ENCODE measurements at places on chromosomes 11 and 22.

GRCh38 chr22:32854351-32854804 is 52.9 kb downstream of the TIMP3 start:
- DNase-seq: no peak

- no peak for DNase-seq
These were observed 2.2 kb upstream of the RANBP1 start for GRCh38 chr22:20113551-20114310.

GRCh38 chr11:63906585-63906984 is 10.4 kb downstream of the RCOR2 start:
- no peak for DNase-seq

DNA sequence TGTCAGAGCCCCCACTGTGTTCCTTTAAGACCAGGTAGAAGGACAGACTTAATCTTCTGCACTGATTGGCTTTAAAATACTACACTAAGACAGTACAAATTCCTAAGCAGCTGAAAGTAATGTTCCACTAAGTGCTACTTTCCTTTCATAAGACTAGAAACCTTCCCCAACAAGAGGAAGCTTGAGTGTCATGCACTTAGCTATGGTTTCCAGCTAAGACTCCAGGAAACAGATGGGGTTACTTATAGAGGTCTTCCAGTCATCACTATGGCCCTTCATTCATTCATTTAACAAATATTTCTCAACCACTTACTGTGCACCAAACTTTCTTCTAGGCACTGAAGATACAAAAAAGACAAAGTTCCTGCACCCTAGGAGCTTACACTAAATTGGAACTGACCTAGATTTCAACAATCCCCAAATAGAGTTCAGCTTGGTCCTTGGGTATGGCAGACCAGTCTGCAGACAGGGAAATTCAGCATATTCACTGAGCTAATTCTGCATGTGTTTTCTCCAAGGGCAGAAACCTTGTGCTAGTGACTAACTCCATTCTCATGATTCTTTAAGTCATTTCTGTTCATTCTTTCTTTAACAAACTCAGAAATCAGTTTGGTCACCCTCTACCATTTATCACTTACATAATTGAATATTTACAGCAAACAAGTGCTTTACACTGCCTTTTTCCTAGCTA is 178.4 kb upstream of the MTNR1B start:
- no peak for DNase-seq

GRCh38 chr11:70778883-70779282 is 380.6 kb downstream of the CTTN start:
- DNase-seq: no peak

DNA sequence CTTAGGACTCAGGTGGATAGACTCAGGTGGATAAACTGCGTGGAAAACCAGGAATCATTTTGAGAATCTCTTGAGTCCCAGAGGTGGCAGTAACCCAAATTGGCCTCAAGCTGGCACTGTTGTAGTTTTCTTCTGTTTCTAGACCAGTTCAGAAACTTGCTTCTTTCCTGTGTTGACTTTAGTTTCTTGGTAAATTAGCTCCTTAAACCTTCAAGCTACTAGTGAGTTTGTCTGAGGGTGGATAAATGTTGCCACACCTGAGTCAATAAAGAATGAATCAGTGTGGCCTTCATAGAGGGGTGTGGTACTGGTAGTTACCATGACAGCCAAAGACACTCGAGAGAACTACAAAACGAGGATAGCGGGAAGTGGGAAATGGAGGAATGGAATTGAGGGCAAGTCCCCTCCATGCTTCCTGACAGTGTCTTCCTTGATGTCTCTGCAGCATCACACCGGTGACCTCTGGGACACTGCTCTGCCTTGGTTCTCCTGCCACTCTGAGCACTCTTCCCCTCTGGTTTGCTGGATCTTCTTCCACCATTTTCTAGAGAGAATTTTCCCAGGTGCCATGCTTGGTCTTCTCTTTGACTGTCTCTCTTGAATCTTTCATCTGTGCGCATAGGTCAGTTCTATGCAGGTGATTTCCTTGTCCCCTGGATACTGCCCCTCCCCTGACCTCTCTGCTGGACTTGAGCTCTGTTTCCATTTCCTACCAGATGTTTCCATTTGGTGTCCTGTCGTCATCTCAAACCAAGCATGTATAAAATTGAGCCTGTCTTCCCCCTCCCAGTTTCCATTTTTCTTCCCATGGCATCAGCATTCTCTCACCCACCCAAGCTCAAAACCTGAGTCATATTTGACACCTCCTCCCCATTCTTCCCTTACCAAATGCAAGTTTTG is 7.2 kb downstream of the POLD4 start:
- DNase-seq: no peak

DNA sequence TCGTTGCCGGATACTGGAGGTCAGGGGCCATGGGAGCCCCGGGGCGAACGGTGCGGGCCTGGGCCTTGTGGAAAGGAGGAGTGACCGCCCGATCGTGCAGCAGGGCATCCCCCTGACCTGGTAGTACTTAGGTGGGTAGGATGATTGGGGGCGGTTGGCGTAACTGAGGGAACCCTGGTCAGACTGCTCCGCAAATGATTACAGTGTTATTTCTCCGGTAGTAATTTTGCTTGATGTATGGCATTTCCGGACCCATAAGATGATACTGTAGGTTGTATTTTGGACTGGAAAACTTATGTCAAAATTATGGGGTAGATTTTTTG is 762 bp downstream of the MTMR3 start:
- DNase-seq: no peak

DNA sequence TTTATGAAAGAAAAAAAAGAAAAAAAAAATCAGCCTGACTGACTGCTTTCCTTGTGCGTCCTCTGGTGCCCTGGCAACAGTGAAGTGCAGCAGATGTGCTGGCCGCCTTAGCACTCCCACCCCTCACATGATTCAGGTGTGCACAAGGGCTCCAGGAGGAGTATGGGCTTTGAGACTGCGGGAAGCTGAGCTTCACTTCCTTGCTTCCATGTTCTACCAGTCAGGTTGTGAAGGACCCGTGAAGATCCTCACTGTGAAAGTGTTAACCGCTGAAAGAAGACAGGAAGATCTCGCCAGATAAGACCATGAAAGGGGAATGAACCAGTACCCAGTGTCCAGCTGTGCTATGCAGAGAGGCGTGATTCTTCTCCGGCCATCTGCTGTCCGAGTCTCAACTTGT is 48.2 kb downstream of the HIRA start:
- no peak for DNase-seq

- DNase-seq: no peak
These were observed 101.6 kb downstream of the SWAP70 start for GRCh38 chr11:9765320-9766101.

- DNase-seq: no peak
These were observed 15.1 kb upstream of the LGR4 start for GRCh38 chr11:27487706-27488105.

DNA sequence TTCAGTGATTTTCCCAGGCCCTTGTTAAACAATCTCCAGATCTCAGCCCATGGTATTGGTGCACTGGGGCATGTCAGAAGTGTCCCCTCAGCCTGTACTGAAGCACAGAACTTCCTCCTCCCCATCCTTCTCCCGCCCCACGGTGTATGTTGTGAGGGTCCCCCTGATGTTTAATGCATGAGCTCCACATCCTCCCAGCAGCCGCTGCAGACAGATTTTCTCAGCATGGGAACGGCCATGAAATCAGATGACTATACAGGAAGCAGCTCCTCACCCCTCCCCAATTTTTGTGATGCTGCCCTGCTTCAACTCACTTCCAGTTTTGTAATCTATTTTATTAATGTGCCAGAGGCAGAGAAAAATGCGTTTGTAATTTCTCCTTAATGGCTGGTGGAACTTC is 406.0 kb downstream of the MIAT start:
- DNase-seq: no peak

- DNase-seq: no peak
These were observed 97.9 kb upstream of the RTL6 start for GRCh38 chr22:44595841-44596341.

- DNase-seq: no peak
These were observed 41.9 kb downstream of the LRP5 start for GRCh38 chr11:68354148-68354872.

GRCh38 chr11:116515664-116516184 is 257.1 kb downstream of the BUD13 start:
- DNase-seq: no peak

DNA sequence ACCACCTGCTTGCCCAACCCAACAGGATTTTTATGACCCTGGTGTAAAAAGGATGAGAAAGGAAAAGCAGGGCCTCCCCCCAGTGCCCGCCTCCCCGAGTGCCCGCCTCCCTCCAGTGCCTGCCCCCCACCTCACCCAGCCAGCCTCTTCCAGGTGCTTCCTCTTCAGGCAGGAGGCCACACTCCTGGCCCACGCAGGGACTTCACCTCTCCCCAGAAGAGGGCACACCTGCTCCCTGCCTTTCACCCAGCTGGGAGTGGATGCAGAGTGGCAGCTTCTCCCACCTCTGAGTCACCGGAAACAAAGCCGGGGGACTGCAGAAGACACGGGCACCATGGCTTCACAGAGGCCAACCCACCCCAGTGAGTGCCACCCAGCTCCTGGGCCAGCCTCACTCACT is 16.1 kb downstream of the CPT1A start:
- DNase-seq: no peak

DNA sequence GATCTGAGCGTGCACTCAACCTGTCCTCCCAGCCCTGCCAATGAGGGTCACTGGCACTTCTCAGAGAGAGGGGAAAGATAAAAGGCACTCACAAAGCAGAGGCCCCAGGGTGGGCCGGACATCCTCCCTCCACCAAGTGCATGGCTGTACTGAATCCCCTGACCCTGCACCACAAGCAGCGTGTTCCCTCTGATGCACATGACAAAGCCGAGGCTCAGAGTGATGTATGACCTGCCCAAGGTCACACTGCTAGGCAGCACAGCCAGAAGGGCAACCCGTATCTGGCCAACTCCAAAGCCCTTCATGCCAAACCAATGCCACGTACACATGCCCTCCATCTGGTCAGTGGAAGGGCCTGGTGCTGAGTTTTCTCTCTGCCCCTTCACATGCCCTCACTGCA is 22.1 kb downstream of the SPATA19 start:
- DNase-seq: no peak

DNA sequence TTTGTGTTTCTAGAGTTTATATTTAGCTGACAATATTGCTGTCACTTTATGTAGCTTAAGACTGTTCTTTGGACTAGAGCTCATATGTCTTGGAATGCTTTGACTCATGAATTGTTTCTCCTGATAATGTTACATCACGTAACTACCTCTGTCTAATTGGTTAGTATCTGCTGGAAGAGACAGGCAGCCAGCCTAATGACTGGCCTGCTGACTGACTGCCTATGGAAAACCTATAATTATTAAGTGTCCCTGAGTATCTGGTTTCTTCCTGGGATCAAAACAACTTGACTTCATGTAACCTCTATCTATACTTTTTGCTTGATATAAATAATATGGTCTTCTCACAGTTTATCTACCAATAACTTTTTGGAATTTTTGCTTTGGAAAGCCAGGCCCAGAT is 9.4 kb downstream of the SOX6 start:
- DNase-seq: no peak

DNA sequence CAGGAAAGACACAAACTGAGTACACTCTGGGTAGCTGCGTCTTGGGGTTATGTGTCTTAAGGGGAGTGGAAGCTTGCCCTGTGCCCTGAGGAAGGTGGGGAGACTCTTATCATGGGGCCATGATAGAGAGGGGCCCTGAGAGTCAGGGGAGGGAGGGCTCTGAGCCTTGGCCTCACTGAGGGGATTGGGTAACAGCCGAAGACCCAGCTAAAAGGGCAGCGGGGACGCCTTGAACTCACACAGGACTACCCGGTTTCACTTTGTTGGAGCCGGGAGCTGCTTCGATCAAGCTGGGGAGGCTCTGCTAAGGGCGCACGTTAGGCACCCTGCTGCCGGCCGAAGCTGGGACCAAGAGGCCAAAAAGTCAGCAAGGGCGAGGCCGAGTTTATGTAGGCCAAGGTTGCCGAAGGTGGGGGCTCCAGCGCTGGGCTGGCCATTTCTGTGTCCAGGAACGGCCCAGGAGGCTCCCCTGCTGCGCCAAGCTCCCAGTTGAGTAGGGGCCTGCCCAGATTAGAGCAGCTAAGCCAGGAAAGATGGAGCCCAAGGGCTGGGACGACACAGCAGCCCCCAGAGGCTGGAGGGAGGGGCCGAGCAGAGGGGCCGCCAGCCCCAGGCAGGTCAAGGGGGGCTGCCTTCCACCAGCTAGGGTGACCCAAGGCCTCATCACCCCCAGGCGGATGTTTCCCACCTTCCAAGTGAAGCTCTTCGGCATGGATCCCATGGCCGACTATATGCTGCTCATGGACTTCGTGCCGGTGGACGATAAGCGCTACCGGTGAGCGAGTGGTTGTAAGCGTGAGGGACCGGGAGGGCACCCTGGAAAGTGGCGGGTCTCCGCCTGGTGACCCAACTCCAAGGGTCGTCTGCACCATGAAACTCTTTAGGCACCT is 2.2 kb downstream of the TBX1 start:
- no peak for DNase-seq

DNA sequence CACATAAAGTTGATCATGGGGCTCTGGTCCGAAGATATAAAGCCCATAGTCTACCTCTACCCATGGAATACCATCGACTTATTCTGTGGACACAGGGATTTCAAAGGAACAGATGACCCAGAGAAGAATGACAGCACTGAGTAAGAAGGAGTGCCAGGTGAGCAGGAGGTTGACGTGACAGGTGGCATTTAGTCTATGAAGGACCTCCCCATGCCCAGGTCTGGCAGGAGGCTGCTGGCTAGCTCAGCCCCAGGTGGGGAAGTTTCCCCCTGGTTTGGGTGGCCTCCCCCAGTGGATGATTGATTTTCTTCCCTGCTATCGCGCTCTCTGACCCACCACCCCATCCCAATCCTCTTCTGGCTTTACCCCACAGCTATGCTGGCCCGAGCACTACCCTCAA is 39.1 kb downstream of the KCNC1 start:
- no peak for DNase-seq

GRCh38 chr11:70526116-70527045 is 128.1 kb downstream of the CTTN start:
- no peak for DNase-seq
